ENCODE measurements at places on chromosomes 7 and 10.

DNA sequence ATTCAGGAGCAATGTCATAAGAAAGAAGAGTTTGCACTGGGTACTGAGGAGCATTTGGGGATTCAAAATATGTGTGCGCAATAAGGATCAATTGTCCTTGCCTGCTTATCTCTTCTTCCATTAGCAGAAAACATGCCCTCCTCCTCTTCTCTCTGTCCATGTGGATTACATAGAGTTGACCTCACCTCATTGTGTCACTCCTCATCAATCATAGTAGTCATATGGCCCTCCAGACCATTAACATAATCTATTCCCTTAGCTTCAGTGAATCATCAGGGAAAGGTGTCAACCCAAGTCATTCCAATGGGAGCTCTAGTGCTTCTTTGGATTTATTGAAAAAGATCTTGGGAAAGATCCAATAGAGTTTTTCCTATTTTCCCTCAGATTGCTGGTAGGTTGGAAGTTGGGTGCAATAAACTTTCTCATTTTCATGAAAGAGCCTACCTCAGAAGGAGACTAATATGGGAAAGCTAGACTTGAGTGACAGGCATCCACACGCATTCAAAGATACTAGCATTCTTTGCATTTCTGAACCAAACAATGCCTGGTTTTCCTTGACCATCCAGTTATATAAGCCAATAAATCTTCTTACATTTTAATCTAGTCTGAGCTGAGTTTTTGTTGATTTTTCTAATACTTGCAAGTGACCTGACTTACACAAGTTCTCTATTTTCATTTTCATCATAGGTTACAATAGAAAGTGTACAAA lies 71.5 kb upstream of the FAM13C start:
- DNase-seq, result no peak

DNA sequence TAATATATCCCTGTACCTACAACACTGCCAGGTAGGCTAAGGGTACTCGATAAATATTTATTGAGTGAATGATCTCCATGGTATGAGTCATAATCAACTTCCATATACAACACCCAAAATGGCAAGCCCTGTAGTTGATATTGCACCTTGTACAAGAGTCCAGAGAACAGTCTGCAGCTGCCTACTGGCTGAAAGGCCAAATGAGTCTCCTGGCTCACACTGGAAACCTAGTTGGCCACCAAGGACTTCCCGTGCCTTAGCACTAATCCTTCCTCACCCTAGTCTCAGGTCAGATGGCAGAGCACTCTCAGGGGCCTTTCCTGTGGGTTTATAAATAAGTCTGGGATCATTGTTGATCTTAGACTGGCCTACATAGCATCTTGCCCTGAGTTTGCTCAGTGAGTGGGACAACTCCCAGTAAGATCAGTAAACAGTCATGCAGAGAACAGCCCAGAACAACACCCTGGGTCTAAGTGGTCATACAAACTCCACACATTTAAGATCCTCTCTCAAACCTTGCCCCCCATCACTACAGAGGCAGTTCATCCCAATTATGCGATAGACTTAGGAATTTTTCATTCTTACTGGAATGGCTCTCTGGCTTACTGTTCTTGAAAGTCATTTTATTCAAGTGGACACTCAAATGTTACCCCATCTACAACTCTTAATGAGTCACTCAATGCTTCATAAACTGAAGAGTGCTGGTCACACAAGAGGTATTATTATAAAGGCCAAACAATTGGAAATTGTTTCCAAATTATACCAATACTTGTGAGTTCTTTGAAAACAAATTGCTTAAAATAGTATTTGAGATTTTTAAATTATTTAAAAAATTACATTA lies 14.7 kb upstream of the SLC16A9 start:
- no peak for DNase-seq

DNA sequence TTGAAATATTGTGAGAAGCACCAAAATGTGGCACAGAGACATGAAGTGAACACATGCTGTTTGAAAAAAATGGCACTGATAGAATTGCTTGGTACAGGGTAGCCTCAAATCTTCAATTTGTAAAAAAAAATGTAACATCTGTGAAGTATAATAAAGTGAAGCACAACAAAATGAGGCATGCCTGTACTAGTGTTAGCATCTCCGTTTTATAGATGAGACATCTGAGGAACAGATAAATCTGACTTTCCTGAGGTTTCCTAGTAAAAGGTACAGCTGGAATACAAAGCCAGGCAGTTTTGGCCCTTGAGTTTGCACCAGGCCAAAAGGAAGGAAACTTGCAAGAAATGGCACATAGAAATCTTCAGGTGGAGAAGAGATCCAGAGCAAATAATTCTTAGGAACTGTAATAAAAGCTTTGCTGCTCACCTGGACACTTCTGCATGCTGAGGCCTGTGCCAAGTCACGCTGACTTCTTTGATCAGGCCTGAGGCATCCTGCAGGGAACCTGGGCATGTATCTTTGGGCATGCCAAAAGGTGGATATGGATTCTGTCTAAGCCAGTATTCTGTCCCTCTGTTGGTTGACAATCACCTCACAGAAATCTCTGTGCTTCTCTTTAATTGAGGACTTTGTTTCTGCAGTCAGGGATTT lies 251.5 kb upstream of the PLPP4 start:
- DNase-seq, result no peak

- no peak for DNase-seq
These were observed 21.8 kb downstream of the ASZ1 start for GRCh38 chr7:117405519-117405918.
